ENCODE measurements at places on chromosomes 6 and 20.

DNA sequence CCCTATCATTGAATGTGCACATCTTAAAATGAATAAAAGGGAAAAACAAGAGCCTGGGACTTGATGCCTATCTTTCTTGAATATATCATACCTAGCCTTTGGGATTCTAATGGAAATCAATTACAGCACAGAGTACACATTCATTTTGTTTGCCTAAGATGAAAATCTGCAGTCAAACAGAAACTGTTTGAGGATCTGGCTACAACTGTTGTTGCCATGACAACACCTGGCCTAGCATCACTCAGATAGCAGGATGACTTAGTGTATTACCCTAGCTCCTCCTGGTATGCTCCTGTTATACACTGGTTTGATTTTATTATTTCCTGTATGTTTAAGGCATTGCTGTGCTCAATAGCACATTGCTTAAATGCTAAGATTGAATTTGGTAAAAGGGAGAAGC is 71.5 kb upstream of the LAMP5 start:
- DNase-seq: no peak

GRCh38 chr6:74705451-74705850 is 500.4 kb downstream of the COL12A1 start:
- DNase-seq: no peak

DNA sequence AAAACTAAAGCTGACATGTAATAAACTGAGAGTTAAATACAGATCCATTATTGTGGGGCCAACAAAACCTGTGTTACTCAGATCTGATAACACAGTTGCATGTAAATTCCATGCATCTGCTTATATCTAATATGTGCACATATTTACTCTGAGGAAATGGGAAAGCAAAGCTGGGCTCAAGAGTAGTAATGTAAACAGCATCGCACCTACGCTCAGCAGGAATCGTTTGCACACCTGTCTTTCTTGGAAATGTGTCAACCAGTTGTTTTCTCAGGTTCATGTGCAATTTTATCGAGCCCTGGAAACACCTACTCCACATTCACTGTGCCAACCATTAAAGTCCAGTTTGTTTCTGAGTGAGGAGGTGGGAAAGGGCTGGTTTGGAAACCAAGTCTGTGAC is 80.3 kb upstream of the CNKSR3 start:
- DNase-seq: no peak

DNA sequence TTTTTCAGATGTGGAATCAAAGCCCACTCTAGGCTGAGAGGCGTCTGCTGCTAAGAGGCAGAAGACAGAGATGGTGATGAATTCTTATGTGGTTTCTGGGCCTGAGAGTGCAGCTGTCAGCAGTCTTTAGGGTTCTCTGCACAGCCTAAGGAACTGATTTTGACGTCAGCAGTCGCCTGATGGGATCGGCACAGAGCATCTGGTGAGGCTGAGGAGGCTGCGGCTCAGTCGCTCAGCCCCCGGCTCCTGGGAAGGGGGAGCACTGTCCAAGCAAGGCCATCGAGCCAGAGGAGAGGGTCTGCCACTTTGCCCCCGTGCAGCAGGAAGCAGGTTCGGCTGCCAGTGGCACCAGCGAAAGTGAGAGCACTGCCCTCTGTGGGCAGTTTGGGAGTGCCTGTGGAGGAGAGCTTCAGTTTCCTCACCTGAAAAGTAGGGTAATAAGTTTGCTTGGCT is 92.5 kb downstream of the TCP11 start:
- peak; percentile 19 for DNase-seq

DNA sequence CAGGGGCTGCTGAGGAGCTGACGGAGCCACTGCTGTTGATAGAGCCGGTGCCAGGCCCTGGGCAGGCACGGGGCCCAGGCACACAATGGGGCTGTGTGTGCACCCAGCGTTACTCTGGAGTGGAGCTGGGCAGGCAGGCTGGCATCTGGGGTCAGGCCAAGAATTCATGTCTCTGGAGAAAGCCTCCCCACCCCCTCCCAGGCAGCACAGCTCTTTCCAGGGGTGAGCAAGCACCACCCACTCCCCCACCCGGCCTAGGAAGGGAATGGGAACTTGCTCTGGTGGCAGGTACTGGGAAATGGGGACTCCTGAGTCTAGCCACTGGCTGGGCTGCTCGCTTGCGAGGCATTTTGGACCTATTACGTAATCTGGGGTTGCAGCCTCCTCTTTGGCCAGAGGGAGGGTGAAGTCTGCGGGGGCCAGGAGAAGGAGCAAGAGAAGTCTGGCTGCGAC is 22.7 kb downstream of the TFEB start:
- no peak for DNase-seq

GRCh38 chr6:161216616-161217205 is 57.1 kb downstream of the AGPAT4 start:
- no peak for DNase-seq

DNA sequence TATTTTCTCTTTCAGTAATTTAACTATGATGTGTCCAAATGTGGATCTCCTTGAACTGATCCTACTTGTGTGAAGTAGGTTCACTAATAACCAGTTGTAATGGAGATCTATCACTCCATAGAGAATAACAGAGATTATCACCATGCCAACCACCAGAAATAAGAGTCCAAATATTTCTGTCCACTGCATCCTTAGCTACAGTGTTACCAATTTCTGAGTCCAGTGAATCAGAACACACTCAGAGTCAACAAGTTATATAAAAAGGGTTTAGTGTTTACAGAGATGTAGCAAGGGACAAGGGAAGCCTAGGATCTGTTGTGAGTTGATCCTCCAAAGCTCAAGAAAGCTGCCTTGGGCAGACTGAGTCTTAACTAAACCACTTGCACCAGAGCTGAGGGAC is 882.8 kb downstream of the TBC1D32 start:
- no peak for DNase-seq

DNA sequence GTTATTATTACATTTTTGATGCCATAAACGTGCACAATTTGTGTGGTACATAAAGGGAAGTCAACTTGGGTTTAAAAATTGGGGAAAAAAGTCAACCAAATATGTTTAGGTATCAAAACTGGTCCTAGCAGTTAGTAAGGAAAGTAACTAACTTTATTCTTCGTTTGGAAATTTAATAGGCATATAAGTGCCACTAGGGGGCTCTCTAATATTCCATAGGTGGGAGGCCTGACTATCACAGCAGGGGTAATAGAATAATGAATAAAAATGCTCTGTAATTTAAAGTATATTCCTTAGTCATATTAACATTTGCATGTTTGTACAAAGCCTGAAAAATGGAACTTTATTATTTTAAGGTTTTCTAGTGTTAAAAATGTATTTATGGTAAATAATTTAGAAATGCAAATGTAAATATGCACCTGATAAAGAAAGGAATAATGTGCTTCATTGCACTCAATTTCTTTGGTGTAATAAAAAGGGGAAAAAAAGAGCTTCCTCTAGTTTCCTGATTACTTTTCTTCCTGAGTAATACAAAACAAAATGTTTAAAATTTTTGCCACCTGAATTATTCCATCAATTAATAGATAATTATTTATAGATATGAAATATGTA is 125.7 kb upstream of the HDAC2 start:
- DNase-seq: peak; percentile 18

DNA sequence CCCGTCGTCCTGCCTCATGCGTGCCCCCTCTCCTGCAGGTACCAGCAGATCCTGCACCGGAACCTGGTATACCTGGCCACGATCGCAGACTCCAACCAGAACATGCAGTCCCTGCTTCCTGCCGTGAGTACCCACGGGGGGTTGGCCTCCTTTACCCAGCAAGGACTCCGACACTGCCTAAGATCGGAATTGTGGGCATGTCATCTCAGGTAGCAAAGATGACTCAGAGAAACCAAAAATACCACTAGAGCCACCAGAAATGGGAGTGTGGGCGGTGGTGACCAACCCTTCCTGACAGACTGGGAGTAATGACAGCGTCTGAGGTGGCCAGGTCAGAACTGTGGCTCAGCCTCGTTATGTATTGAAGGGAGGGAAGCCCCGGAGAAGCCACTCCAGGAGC is 16.3 kb downstream of the SS18L1 start:
- DNase-seq: peak; percentile 85

GRCh38 chr6:56091159-56091869 is 156.1 kb downstream of the COL21A1 start:
- DNase-seq: no peak

DNA sequence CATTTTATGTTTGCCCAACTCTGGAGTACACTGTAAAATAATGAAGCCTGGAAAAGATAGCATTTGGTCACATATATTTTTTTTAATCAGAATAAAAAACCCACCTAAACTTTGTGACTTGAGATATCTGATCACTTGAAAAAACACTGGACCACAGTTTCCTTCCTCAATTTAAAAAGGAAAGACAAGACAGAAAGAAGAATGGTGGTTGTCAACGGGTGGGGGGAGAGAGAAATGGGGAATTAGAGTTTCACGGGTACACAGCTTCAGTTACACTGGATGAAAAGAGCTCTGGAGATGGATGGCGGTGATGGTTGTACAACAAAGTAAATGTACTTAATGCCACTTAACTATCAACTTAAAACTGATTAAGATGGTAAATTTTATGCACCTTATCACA is 14.7 kb upstream of the DST start:
- DNase-seq: no peak

DNA sequence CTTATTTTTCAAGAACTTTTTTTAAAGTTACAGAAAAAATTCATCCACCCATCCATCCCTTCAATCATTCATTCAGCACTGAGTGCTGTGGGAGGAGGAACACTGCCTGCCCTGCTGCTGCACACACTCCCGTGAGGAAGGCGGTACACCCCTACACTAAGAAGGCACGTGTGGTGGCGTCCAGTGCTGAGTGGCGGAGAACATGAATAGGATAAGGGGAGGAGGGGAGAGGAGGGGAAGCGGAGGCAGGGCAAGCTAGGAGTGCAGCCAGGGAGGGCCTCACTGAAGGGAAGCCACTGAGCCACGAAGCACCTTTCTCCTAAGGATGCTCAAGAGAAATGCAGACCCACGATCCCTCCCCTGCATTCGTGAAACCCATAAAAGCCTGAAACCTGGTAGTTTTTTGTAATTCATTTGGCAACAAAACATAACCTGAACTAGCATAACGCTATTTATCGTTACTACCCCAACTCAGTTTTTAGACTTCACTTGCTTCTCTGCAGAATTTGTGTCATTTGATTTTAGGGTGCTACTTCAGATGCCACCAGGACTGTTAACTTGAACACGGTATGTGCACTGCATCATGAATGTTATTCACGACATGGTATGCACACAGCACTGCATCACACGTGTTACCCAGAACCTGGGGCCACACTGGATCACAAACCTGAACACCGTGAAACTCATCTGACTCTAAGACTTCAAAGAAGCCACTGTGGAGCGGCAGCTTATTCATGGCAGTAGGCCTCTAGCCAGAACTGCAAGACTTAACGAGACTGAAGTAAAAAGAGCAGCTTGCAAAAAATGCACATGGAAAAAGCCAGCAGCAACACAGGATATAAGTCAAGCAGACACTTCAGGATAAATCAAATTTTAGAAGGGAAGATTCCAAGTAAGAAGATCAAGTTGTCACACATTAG is 3.5 kb downstream of the RNASET2 start:
- DNase-seq: peak; percentile 63

DNA sequence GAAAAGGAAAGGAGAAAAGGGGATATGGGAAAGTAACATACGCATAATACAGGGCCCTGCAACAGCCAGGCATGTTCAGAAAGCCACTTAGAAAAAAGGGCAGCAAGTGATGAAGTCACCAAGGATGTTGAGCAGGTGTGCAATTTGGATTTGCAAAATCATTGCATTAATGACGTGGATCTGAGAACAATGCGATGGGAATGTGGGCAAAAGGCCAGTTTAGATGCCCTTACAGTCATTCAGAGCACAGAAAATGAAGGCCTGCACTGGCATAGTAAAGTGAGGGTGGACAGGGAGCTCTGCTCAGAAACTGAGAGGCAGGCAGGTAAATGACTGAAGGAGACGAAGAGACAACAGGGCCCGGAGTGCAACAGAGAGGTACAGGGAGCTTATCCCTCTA is 123.7 kb upstream of the NHSL1 start:
- DNase-seq: no peak

DNA sequence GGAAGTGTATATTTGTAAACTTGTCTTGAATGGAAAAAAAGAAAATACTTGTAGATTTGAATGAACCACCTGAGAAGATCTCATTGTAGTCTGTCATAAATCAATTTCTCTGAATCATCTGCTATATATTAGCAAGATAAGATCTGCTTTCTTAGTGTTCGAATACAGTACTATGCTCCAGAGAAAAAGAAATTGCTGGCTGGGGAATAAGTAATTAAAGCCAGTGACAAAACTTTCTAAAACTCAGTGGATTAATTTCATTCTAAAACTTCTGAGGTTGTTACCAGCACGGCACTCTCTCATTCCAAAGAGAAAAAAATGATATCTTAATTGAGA is 22.4 kb upstream of the MROH8 start:
- DNase-seq: no peak

- DNase-seq: no peak
These were observed 478.0 kb downstream of the MMUT start for GRCh38 chr6:48985025-48985424.

GRCh38 chr6:107330168-107330567 is 129.2 kb downstream of the PDSS2 start:
- DNase-seq: peak; percentile 24

GRCh38 chr20:4158466-4159050 is 143.2 kb upstream of the RNF24 start:
- DNase-seq: no peak

DNA sequence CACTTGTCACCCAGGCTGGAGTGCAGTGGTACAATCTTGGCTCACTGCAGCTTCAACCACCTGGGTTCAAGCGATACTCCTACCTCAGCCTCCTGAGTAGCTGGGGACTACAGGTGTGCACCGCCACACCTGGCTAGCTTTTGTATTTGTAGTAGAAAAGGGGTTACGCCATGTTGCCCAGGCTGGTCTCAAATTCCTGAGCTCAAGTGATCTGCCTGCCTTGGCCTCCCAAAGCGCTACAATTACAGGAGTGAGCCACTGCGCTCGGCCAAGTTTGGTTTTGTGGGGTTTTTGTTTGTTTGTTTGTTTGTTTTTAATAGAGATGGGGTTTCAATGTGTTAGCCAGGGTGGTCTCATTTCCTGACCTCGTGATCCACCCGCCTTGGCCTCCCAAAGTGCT is 12.3 kb downstream of the LOC128125822 start:
- no peak for DNase-seq

DNA sequence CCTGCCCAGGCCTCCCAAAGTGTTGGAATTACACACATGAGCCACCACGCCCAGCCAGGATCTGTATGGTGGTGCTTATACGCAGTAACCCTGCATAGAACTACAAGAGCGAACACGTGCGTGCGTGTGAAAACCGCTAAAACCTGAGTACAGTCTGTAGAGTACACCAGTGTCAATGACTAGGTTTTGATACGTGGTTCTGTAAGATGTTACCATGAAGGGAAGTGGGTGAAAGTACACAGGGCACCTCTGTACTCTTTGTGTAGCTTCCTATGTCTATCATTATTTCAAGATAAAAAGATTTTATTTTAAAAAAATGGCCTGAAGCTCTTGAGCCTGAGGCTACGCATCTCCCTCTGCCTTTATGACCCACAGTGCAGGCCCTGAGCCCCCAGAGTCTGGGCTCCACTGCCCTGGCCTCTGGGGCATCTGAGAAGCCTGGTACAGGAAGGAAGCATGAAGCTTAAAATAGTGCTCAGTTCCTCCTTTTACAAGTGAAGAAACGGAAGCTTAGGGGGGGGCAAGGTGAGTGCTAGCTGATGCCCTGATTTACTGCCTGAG is 21.6 kb downstream of the LY86 start:
- peak; percentile 50 for DNase-seq
